CD4-positive, alpha-beta T cell treated with Interleukin-15 for 1 hour (primary cell): ENCODE measurements at places on chromosomes 12 and 14.

DNA sequence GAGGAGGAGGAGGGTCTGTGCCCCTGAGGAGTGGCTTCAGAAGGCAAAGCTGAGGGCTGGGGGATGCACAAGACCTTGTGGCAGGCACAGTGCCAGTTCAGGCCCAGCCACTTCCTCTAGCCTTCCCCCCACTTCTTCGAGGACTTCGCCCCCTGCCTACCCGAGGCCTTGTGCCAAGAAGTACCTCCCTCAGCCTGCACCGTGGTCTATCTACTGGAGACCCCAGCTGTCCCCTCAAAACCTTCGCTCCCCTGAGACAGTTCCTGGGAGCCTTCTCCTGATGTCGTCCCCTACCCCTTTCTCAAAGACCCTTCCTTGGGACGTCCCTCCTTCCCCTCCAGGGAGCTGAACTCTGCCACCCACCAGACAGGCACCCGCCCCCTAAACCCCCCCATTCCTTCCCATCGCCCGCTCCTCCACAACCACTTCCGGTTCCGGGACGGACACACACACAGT is 604 bp downstream of the ZNF384 start:
- DNase-seq, result peak; percentile 54

GRCh38 chr14:63504648-63505047 is 38.5 kb downstream of the PPP2R5E start:
- DNase-seq, result no peak

GRCh38 chr12:53972722-53973235 is at the start of gene HOXC11:
Gene HOXC11, plus strand, starts transcription at chr12:53973126. Its CDS starts 116 bp downstream, at chr12:53973242.
- DNase-seq, result no peak

DNA sequence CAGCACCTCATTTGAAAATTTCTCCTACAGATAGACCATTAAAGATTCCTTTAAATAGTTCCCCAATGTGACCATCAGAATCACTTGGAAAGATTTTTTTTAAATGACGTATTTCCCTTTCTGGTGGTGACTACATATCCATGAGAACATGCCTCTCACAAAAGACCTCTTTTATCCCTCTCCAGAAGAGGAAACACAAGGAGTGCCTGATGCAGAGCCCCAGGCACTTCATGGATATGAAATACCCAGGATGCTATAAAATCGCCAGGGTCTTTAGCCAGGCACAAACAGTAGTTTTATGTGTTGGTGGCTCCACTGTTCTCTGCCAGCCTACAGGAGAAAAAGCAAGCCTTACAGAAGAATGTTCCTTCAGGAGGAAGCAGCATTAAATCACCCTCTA is 97.1 kb downstream of the ETNK1 start:
- DNase-seq, result no peak

DNA sequence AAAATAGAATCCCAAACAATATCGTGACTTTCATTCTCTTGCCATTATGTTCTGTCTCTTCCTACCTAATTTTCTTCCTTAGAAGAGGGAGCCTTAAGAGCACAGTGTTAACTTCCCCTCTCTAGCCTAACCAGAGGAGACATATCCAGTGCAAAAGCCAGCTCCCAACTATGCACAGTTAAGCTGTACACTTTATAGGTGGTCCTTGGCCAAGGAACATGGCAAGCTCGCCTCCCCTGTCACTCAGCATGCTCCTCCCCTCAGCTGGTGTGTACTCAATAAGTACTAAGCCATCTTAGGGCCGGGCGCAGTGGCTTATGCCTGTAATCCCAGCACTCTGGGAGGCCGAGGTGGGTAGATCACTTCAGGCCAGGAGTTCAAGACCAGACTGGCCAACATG is 255.1 kb upstream of the TMPO start:
- DNase-seq, result no peak

- DNase-seq, result no peak
These were observed 124.2 kb upstream of the TSPAN8 start for GRCh38 chr12:71282020-71282419.

DNA sequence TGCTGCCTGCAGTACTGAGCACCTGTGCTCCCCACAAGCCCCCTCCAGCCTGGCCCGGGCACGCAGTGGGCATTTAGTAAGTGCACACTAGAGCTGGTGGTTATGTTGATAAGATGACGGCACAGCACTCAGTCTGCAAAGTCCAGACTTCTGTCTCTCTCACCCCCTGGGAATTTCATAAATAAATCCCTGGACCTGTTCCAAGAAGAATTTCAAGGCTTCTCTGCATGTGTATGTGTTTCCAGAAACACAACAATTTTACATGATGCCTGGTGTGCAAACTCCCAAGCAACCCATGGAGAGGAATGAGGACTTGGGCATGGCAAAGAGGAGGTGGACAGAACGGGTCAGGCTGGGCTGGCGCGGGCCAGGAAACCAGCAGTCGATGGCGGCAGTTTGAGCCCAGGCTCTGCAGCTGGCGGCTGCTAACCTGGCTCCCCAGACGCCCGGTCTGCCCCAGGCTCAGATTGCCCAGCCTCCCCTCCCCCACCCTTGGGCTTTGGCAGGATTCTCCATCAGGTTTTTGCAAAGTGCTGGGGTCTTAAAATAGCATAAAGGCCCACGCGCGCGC is 10.4 kb upstream of the ACVR1B start:
- DNase-seq, result no peak

GRCh38 chr14:88002421-88003075 is 2.4 kb upstream of the GPR65 start:
- DNase-seq, result peak; percentile 35

- DNase-seq, result peak; percentile 66
These were observed at the start of gene RIN3 for GRCh38 chr14:92513204-92513965. Gene RIN3, plus strand, starts transcription at chr14:92513781. Its CDS starts 152 bp downstream, at chr14:92513933.

- no peak for DNase-seq
These were observed 32.4 kb downstream of the TTC8 start for GRCh38 chr14:88856786-88857366.

DNA sequence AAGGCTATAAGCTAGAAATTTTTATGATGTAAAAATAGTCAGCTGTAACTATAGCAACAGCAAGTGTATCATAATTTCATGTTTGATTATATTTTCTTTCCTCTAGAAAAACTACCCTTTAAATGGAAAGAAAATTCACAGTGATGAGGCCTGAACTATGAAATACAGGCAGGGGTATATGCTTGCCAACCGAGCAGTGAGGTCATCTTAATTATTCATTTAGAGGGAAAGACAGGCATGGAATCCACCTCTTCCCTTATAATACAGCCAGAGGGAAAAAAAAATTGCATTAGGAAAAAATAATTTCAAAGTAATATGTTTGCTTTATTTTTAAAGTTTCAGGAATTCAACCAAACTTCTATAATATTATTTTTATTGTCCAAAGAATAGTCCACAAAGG is 139.8 kb downstream of the EPS8 start:
- DNase-seq, result no peak

GRCh38 chr12:122834921-122835749 is at the start of gene HIP1R:
Gene HIP1R, plus strand, starts transcription at chr12:122835457. Its CDS starts 94 bp downstream, at chr12:122835551.
- DNase-seq, result peak; percentile 34
